LoVo (cell line): ENCODE measurements at places on chromosomes 7 and 10.
A peak's percentile ranks its signal among the peaks of the same experiment; 100 is the strongest.

GRCh38 chr10:61994405-61995219 lies 93.1 kb downstream of the ARID5B start:
- DNase-seq = no peak

GRCh38 chr10:78427497-78428031 lies 393.9 kb downstream of the RPS24 start:
- DNase-seq = no peak

DNA sequence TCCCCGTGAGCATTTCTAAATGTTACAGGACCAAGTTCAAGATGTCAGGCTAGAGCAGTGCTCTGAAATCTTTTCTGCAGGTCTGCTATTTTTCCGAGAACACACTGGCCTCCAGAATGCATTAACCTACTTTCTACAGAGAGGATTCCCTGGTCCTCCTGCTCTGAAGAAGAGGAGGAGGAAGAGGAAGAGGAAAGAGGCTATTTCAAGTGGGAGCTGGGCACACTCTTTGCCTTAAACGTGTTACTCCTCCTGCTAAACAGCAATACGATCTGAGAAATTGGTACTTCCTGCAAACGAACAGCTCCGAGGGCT lies 157.4 kb downstream of the FRMD4A start:
- DNase-seq = no peak

DNA sequence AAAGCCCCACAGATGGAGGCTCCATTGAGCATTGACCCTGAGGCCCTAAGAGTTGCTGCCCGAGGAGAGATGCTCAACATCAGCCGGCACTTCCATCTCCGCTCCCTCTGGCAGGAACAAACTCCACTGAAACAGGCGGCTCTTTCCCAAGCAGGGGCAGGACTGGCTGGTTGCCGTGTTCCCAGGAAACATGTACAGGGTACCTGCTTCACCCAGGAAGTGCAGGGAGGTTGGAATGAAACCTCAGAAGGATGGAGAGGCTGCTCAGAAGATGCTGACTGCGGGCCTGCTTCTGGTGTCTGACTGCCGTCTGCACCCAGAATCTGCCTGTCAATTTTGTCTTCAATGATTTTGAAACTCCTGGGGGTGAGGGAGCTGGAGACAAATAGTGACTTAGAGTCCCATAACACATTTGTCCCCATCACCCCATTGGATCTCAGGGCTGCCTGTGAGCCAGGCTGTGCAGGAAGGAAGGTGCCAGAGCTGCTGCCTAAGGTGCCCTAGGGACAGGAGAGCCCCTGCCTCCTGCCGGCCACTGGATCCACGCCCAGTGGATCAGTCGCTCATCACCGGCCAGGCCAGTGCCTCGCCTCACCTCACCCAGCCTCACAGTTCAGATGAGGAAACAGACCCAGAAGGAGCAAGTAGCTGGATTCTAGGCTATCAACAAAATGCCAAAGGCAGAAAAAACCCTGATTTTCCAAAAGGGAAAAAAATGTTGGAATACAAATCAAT lies 237.3 kb downstream of the PTPRN2 start:
- no peak for DNase-seq

GRCh38 chr10:87956055-87956454 lies 92.6 kb downstream of the PTEN start:
- no peak for DNase-seq

DNA sequence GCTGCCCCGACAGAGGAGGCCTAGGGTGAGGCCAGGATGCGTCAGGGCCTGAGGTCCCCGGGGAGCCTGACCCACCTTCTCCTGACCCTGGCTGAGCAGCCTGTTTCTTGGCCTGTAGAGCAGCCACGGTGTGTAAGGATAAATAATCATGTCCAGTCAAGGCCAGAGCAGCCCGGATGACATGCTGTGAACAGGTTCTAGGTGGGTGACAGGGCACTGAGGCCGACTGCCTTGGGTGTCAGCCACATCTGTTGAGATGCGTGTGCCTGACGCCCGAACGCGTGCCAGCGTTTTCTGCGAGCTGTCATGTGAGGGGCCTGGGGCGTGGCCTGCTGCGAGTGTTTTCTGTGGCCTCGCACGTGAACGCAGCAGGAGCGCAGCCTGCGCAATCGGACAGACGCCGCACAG lies 118.3 kb downstream of the FAM53B start:
- DNase-seq = no peak

- no peak for DNase-seq
These were observed 15.9 kb upstream of the GPNMB start for GRCh38 chr7:23230641-23231101.

DNA sequence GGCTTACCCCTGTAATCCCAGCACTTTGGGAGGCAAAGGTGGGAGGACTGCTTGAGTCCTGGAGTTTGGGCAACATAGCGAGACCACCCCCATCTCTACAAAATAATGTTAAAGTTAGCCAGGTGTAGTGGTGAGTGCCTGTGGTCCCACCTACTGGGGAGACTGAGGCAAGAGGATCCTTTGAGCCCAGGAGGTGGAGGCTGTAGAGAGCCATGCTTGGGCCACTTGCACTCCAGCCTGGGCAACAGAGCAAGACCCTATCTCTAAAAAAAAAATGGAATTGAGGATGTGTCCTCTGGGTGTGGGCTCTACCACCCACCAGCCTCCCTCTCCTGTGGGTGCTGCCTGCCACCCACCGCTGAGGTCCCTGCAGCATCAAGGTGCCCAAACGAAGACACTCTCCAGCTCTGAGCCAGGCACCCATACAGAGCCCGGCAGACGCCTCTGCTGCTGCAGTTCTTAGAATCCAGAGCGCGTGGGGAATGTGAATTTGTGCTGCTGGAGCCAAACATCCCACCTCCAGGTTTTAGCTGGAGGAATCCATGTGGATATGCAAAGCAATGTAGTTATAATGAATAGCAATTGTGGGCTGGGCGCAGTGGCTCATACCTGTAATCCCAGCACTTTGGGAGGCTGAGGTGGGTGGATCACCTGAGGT lies 176.0 kb upstream of the TNRC18 start:
- DNase-seq = no peak

GRCh38 chr10:110848106-110848505 lies 23.6 kb upstream of the PDCD4 start:
- no peak for DNase-seq

GRCh38 chr7:101553771-101554445 lies 75.2 kb downstream of the MYL10 start:
- DNase-seq = no peak

DNA sequence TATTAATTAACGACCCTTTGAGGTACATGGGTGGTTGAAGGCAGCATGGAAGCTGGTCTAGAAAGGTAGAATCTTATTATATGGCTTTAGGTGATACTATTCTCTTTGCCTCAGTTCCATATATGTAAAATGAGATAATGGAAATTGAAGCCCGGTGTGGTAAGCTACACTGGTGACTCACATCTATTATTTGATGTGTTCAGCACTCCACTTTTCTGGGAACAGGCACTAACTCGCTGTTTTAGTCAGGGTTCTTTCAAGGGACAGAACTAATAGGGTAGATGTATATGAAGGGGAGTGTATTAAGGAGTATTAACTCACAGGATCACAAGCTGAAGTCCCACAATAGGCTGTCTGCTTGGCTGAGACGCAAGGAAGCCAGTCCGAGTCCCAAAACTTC lies 4.4 kb upstream of the TRUB1 start:
- DNase-seq = no peak

GRCh38 chr10:62023329-62023728 lies 121.8 kb downstream of the ARID5B start:
- DNase-seq = no peak

DNA sequence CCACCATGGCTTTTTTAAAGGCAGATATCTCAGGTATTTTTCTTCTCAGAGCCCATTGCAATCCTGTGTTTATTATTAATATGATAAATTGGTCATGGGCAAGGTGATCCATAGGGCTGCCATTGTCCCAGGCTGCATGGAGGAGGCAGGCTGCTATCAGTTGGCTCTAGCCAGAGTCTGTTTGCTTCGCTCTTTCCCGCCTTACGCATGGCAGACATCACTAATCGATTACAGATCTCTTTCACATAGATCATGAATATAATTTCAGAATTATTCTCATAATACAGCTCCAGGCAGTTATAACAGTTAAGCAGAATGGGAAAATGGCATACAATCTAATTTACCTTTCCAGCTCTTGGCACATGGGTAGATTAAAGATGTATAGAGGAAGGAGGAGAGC lies 30.4 kb upstream of the HABP2 start:
- no peak for DNase-seq

- peak; percentile 60 for DNase-seq
These were observed 52.0 kb downstream of the BAIAP2L1 start for GRCh38 chr7:98348726-98349474.

- peak; percentile 66 for DNase-seq
These were observed 21.1 kb upstream of the HBP1 start for GRCh38 chr7:107147464-107148393.

GRCh38 chr7:18125476-18125875 lies 97.8 kb upstream of the PRPS1L1 start:
- DNase-seq = peak; percentile 8

DNA sequence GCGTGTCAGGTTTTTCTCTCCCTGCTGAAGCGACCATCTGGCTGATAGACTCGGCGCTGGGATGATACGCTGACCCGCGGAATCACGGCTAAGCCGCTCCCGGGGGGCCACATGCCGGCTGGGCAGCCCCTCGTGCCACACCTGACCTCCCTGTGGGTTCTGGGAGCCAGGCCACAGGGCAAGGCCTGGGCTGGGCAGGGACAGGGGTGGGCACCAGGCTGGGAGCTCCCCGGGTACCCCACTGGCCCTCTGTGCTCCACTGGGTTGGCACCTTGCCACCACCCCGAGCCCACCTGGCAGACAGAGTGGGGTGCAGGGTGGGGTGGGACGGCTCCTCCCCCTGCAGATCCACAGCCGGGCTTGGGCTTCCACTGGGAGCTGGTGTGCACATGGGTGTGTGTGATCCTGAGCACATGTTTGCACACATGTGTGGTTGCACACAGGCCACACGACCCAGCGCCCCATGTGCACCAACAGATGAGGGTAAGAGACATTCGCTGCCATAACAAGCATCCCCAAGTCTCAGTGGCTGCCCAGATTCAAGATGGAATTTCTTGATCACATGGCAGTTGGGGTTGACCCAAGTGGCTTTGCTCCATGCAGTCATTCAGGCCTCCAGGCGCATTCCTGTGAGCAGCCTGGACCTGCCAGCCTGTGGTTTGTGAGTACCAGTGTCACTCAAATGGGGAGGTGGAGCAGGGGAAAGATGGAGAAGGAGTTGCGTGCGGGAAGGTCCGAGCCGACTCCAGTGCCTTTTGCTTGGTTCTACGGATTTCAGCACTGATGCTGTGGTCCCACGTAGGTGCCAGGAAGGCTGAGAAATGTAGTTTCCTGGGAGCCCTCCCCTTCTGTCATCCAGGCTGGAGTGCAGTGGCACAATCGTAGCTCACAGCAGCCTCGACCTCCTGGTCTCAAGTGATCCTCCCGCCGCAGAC lies 79.7 kb downstream of the UNCX start:
- DNase-seq = no peak

DNA sequence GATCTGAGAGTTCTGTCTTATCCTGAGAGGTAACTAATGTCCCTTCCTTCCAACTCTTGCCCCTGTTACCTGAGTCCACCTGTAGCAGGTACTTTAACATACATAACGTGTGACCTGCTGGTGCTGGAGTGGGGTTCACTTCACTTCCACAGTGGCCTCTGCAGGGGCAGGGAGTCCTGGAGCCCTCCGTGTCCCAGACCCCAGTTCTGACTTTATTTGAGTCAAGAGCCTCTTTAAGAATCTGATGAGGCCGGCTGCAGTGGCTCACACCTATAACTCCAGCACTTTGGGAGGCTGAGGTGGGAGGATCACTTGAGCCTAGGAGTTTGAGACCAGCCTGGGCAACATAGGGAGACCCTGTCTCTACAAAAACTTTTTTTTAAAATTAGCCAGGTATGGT lies 117.0 kb upstream of the RET start:
- no peak for DNase-seq

GRCh38 chr7:37119296-37119860 lies 329.3 kb downstream of the ELMO1 start:
- no peak for DNase-seq

DNA sequence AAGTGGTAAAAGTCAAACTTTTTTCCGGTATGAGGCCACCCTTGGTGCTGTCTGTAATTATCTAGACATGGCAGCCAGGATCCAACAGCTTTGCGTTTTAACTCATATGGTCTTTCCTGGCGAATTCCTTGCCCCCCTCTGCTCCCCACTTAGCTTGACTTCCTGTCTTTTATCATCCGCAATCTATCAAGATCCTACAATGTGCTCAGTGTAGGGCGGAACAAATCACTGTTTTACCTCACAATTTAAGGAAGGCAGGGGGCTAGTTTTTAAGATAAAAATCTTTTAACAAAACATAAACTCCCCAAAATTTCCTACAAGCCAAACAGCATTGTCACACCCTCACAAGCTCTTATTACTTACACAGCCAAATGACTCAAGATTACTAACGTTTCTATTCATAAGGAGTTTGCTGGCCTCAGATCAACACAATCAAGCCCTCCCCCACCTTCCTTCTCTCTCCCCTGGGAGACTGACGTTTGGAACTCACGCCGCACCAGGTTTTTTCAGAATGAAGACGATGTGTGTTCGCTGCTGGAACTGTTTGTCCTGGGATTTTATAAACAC lies 1.3 kb upstream of the CDK14 start:
- no peak for DNase-seq

- DNase-seq = no peak
These were observed 10.7 kb downstream of the CXCL12 start for GRCh38 chr10:44374155-44374554.

DNA sequence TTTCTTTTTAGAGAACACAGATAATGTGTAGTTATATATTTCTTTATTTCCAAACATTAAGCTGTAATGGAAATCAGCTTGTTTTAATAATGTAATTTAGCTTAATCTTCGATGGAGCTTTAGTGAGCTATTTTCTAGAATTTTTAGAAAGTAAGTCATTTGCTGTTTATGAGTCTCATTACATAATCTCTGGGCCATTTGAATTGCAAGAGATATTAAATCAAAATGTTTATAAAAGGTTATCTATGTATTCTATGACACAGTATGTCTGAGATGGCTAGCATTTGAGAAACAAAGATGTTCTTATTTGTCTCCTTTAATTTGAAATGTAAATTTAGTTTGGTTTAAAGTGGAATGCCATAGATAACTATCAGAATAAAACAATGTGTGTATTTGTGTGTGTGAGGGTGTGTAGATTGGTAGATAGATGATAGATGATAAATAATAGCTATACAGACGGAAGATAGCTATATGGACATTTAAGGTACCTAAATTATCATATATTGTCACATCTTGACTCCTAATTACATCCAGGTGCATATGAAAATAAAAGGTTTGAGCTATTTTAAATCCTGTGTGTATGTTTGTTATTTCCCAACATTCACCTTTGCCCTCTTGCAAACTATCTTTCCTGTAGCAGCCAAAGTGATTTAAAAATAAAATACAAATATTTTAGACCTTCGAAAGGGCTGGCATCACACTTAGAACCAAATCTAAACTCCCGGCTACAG lies 478.0 kb upstream of the KLF6 start:
- DNase-seq = no peak

GRCh38 chr10:62778125-62778524 lies 26.4 kb upstream of the ADO start:
- no peak for DNase-seq

DNA sequence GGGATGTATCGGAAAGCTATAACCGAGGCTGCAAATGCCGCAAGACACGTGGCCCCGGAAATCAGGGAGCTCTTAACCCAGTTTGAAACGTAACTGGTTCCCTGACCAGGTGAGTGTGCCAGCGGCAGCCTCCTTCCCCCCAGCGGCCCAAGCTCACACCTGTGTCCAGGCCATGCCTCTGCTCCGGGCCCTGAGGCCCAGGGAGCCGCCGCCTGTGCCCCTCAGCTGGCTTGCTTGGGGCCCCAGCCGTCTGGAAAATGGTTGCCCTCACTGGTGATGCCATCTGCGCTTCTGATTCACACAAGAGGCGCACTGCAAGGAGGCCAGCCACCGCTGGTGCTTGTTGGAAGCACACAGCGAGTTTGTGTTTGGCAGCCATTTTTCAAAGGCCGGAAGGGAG lies 9.2 kb downstream of the PWWP2B start:
- no peak for DNase-seq
